Prostate gland (tissue), 2 donors: ENCODE measurements at places on chromosomes 1 and 21.

DNA sequence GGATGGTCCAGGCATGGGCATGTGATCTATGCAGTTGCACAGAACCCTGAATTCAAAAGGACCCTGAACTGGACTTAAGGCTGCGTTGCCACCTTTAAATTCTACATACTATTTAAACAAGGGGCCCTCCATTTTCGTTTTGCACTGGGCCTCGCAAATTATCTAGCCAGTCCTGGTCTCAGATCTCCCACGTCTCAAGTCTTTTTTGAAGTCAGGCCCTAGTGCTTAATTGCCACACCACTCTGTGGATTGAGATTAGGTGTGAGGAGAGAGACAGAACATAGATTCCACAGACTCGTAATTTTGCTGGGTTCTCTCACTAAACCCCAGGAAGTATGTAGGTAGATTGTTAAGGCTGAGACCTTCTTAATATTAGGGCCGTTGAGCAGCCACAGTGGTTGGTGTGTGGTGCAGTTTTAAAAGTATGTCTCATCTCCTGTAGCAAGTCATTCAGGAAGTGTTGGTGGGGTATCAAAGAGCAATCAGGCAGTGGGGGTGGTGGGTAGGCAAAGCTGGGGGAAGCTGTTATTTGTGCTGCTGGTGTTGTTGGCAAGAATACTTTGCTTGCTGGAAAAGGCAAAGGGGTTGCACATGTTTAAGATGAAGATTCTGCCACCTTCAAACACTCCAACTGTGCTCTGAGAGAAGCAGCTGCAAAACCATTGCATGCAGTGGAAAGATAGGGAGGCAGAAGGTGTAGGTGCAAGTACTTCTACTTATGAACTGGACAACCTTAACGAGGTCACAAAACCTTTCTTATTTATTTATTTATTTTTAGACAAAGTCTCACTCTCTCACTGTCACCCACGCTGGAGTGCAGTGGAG lies 11.2 kb downstream of the CD84 start:
- H3K27me3 ChIP-seq, result no peaks in the 10 kb centered on the region
- H3K27ac ChIP-seq, result no peak overlapping the region
- H3K4me1 ChIP-seq, result no peaks in the 10 kb centered on the region
- DNase-seq, result no peak

DNA sequence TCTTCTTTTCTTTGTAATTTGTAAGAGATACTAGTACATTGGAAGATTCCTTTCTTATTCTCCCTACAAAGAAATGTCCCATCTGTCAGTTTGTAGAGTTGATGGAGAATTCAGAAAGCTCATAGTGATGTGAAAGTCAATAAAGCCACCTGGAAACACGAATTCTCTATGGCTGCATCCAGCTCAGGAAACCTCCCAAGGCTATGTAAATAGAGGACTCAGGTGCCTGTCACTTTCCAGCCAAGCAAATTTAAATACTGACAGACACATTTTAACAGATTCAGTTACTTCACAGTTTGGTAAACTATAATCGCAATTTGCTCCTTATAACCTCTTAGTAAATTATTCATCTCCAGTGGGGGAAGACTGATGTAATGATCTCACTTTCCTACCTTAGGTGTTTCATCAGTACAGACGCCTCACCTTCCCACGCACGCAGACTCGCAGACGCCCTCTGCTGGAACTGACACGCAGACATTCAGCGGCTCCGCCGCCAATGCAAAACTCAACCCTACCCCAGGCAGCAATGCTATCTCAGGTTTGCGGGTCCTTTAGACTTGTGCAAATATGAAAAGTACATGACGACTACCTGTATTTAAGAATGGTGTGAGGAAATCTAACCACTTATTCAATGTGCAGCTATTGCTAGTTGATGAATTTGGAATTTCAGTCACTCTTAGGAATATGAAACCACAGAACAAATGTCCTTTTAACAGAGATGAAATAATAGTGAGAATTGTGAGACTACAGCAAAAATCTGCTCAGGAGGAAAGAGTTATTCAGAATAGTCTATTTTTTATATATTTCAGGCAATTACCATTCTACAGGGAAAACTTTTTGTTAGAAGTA lies 60.6 kb downstream of the PTPRC start:
- H3K27me3 ChIP-seq, result no peaks in the 10 kb centered on the region
- H3K4me1 ChIP-seq, result no peaks in the 10 kb centered on the region
- H3K27ac ChIP-seq, result no peak overlapping the region
- no peaks in the 10 kb centered on the region for H3K36me3 ChIP-seq

GRCh38 chr1:66654643-66655042 lies 97.6 kb upstream of the DYNLT5 start:
- H3K4me3 ChIP-seq, result no peak overlapping the region
- DNase-seq, result no peak
- H3K36me3 ChIP-seq, result no peaks in the 10 kb centered on the region
- no peak overlapping the region for H3K27ac ChIP-seq
- H3K4me1 ChIP-seq, result no peaks in the 10 kb centered on the region

DNA sequence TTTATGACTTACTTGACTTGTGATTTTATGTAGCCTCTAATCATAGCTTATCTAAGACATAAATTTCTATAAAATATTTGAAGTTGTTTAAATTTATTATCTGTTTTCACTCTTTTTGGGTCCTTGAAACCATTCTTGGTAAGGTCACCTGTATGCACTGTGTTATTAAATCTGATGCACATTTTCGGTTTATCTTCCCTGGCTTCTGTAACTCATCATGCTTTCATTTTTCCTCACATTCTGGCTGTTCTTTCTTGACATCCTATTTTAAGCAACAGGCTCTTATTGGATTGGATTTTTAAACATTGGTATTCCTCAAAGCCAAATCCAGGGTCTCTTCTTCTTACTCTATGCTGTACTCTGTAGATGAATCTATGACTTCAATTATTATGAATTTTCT lies 341.6 kb downstream of the TGFB2 start:
- H3K4me1 ChIP-seq, result no peaks in the 10 kb centered on the region
- no peaks in the 10 kb centered on the region for H3K36me3 ChIP-seq
- no peak for DNase-seq
- H3K27me3 ChIP-seq, result no peaks in the 10 kb centered on the region

- H3K4me3 ChIP-seq, result no peak overlapping the region
- no peaks in the 10 kb centered on the region for H3K27me3 ChIP-seq
- DNase-seq, result no peak
- no peaks in the 10 kb centered on the region for H3K36me3 ChIP-seq
Measured at GRCh38 chr1:55050283-55050682, 10.9 kb downstream of the PCSK9 start.

- H3K27ac ChIP-seq, result no peak overlapping the region
- no peaks in the 10 kb centered on the region for H3K27me3 ChIP-seq
- no peaks in the 10 kb centered on the region for H3K36me3 ChIP-seq
- H3K4me3 ChIP-seq, result no peak overlapping the region
- H3K4me1 ChIP-seq, result no peaks in the 10 kb centered on the region
Measured at GRCh38 chr1:9080705-9081291, 11.4 kb upstream of the SLC2A5 start.
